ENCODE measurements at places on chromosomes 16 and 17.

DNA sequence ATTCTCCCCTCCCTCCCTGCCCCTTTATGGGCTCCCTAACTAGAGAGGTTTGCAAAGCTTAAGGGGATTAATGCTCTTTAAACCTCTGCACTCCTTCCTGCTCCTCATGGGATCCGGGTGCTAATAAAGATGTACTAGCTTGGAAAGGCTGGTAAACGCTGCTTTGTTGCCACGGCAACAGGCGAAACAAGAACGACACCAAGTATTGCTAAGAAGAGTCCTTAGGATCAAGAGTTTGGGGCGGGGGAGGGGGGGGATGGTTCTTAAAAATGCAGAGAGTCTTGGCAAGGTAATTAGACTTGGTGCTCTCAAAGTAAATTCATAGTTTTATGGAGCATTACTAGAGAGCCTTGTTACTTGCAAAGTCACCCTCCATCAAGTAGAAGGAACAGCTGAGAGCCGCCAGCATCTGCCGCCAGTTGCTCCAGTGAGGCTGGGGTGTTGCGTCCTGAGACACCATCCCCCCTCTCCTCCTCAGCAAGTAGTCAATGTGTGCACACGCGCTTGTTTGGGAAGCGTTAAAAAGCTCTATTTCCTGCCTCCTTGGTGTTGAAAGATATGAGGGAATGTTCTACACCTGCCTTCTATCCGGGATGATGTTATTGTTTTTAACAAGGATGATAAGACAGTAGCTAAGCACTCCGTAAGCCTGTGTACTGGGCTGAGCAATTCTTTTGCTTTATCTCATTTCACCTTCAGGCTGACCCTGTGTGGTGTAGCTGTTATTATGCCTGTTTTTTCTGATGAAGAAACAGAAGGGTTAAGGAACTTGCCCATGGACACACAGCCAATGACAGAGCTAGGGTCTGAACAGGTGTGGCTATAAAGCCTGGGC lies 190.9 kb downstream of the CCDC182 start:
- no peak overlapping the region for H3K4me3 ChIP-seq
- no peak for DNase-seq
- H3K27me3 ChIP-seq = peaks cover 2% of the 10 kb centered on the region
- peaks cover 59% of the 10 kb centered on the region for H3K4me1 ChIP-seq
- H3K36me3 ChIP-seq = no peaks in the 10 kb centered on the region

GRCh38 chr17:37527249-37527851 lies 37.7 kb downstream of the DUSP14 start:
- peaks cover 24% of the 10 kb centered on the region for H3K36me3 ChIP-seq
- H3K4me3 ChIP-seq = no peak overlapping the region
- no peak overlapping the region for H3K27ac ChIP-seq
- no peak for DNase-seq

GRCh38 chr16:81810894-81811538 lies 31.9 kb downstream of the PLCG2 start:
- H3K27me3 ChIP-seq = no peaks in the 10 kb centered on the region
- peaks cover 3% of the 10 kb centered on the region for H3K4me1 ChIP-seq
- no peak for DNase-seq
- H3K27ac ChIP-seq = no peak overlapping the region
- no peaks in the 10 kb centered on the region for H3K36me3 ChIP-seq

GRCh38 chr16:75854152-75854551 lies 127.9 kb upstream of the CPHXL start:
- no peak overlapping the region for H3K27ac ChIP-seq
- H3K4me3 ChIP-seq = no peak overlapping the region
- no peak for DNase-seq
- no peaks in the 10 kb centered on the region for H3K36me3 ChIP-seq
- peaks cover 12% of the 10 kb centered on the region for H3K4me1 ChIP-seq
- peaks cover under 1% of the 10 kb centered on the region for H3K27me3 ChIP-seq

GRCh38 chr17:71251276-71251675 lies 869.5 kb upstream of the SOX9 start:
- H3K27ac ChIP-seq = no peak overlapping the region
- H3K4me3 ChIP-seq = no peak overlapping the region
- DNase-seq = no peak
- H3K36me3 ChIP-seq = no peaks in the 10 kb centered on the region

- H3K4me1 ChIP-seq = no peaks in the 10 kb centered on the region
- no peak overlapping the region for H3K4me3 ChIP-seq
- peaks cover 61% of the 10 kb centered on the region for H3K36me3 ChIP-seq
- H3K27ac ChIP-seq = no peak overlapping the region
Observed at GRCh38 chr16:74455213-74455612, 33.9 kb upstream of the CLEC18B start.

GRCh38 chr16:70614208-70614951 lies 32.0 kb upstream of the IL34 start:
- DNase-seq = no peak
- H3K27me3 ChIP-seq = peaks cover 15% of the 10 kb centered on the region
- no peaks in the 10 kb centered on the region for H3K36me3 ChIP-seq

GRCh38 chr16:47309581-47310312 lies 151.1 kb downstream of the ITFG1 start:
- DNase-seq = no peak
- no peaks in the 10 kb centered on the region for H3K4me1 ChIP-seq
- peaks cover 7% of the 10 kb centered on the region for H3K36me3 ChIP-seq
- H3K4me3 ChIP-seq = no peak overlapping the region
- H3K27me3 ChIP-seq = no peaks in the 10 kb centered on the region

DNA sequence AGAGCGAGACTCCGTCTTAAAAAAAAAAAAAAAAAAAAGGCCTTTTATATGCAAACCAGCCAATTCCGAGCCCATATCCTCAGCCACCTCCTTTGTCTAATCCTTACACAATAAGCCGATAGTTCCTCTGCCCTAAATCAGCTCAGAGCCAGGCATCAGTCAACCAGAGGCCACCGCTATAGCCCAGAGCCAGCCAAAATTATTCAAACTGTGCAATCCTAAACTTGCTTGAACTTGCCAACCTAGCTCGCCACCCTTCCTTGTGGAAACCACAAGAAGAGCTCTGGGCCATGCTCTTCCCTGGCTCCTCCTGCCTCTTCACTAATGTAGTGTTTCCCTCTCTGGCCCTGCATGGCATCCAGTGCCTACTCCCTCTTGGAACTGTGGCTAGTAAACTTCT lies 17.7 kb downstream of the ITGAL start:
- DNase-seq = no peak
- no peak overlapping the region for H3K27ac ChIP-seq
- peaks cover 3% of the 10 kb centered on the region for H3K4me1 ChIP-seq
- peaks cover 9% of the 10 kb centered on the region for H3K27me3 ChIP-seq
- H3K4me3 ChIP-seq = no peak overlapping the region
- no peaks in the 10 kb centered on the region for H3K36me3 ChIP-seq

- no peaks in the 10 kb centered on the region for H3K4me1 ChIP-seq
- no peaks in the 10 kb centered on the region for H3K36me3 ChIP-seq
- no peaks in the 10 kb centered on the region for H3K27me3 ChIP-seq
- no peak overlapping the region for H3K4me3 ChIP-seq
- no peak for DNase-seq
Observed at GRCh38 chr16:49078104-49078503, 203.5 kb downstream of the CBLN1 start.

GRCh38 chr16:2008631-2009163 lies 924 bp downstream of the ZNF598 start:
- peak overlapping the region; percentile 92 for H3K27ac ChIP-seq
- DNase-seq = no peak
- no peaks in the 10 kb centered on the region for H3K36me3 ChIP-seq
- no peaks in the 10 kb centered on the region for H3K27me3 ChIP-seq
- peak overlapping the region; percentile 67 for H3K4me3 ChIP-seq

- no peak overlapping the region for H3K4me3 ChIP-seq
- H3K27ac ChIP-seq = no peak overlapping the region
- peaks cover 6% of the 10 kb centered on the region for H3K4me1 ChIP-seq
- peaks cover 8% of the 10 kb centered on the region for H3K36me3 ChIP-seq
- H3K27me3 ChIP-seq = no peaks in the 10 kb centered on the region
- no peak for DNase-seq
Observed at GRCh38 chr16:87840271-87840978, 28.9 kb downstream of the SLC7A5 start.

- no peak overlapping the region for H3K4me3 ChIP-seq
- no peaks in the 10 kb centered on the region for H3K27me3 ChIP-seq
- peaks cover 12% of the 10 kb centered on the region for H3K4me1 ChIP-seq
- peaks cover 2% of the 10 kb centered on the region for H3K36me3 ChIP-seq
- H3K27ac ChIP-seq = no peak overlapping the region
Observed at GRCh38 chr16:8718851-8719680, 44.6 kb downstream of the ABAT start.

DNA sequence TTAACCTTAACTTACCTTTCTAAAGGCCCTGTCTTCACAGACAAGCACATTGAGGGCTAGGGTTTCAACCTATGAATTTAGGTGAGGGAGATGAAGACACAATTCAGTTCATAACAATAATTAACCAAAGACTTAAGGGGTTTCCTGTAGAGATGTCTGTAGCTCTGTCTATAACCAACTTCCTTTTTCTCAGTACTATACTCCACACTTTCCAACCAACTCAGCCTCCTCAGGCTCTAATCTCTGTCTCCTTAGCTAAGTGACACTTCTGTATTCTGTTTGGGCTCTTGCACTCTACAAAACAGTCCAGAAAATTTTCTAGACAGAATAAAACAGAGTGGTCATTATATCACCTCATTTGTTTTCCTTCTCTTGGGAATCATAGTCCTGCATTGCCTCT lies 25.8 kb downstream of the CAPNS2 start:
- no peaks in the 10 kb centered on the region for H3K36me3 ChIP-seq
- peaks cover 8% of the 10 kb centered on the region for H3K4me1 ChIP-seq
- no peak overlapping the region for H3K4me3 ChIP-seq
- H3K27ac ChIP-seq = no peak overlapping the region
- no peak for DNase-seq
- peaks cover 2% of the 10 kb centered on the region for H3K27me3 ChIP-seq

GRCh38 chr17:45008216-45008615 lies 40.1 kb upstream of the C1QL1 start:
- no peaks in the 10 kb centered on the region for H3K36me3 ChIP-seq
- no peak overlapping the region for H3K4me3 ChIP-seq
- peaks cover 24% of the 10 kb centered on the region for H3K4me1 ChIP-seq
- no peak for DNase-seq
- H3K27me3 ChIP-seq = peaks cover 13% of the 10 kb centered on the region

DNA sequence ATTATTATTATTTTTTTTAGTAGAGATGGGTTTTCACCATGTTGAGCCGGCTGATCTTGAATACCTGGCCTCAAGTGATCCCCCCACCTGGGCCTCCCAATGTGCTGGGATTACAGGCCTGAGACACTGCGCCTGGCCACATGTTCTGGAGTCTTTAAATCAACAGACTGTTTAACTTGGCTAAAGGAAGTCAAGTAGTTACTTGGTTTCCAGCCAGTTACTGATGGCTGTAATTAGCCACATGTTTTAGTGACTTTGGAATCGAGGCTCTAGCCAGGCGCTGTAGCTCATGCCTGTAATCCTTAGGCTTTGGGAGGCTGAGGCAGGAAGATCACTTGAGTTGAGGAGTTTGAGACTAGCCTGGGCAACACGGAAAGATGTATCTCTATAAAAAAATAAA lies 699.2 kb upstream of the RBFOX1 start:
- H3K36me3 ChIP-seq = no peaks in the 10 kb centered on the region
- H3K4me1 ChIP-seq = no peaks in the 10 kb centered on the region
- H3K27me3 ChIP-seq = no peaks in the 10 kb centered on the region
- no peak for DNase-seq
- no peak overlapping the region for H3K27ac ChIP-seq
- no peak overlapping the region for H3K4me3 ChIP-seq

DNA sequence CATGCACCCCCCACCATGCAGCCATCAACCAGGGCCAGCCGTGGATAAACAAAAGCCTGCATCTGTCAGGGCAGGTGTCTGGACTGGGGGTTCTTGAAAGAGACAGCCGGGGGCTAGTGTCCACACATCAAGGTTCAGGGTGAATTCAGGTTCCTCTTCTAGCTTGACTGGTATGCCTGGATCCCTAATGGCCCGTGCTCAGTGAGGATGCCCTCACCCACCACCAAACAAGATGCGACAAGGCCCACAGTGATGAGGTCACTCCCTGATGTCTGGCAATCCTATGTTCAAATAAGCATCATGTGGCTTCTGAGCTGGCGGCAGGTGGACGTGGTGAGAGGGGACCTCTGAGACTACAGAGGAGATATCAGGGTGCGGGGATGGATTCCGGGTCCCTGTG lies 64.6 kb downstream of the GOSR1 start:
- H3K36me3 ChIP-seq = no peaks in the 10 kb centered on the region
- DNase-seq = no peak
- H3K4me3 ChIP-seq = no peak overlapping the region
- no peak overlapping the region for H3K27ac ChIP-seq
- H3K27me3 ChIP-seq = no peaks in the 10 kb centered on the region
- H3K4me1 ChIP-seq = peaks cover 5% of the 10 kb centered on the region

DNA sequence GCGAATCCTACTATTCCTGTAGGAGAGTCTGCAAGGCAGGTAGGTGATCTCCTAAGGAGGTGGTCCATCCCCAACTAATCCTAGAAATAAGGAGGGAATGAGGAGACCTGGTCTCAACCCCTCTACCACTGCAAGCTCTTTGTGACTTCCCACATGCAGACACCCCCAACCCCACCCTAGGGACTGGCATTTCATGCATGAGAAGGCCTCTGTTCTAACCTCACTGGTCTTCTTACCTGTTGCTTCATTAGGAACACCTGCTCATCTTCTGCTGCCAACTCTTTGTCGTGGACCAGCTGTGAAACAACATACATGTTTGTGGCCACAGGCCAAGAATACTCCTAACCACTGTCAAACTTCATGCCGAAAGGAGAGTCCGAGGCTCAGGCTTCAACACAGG lies 22.6 kb downstream of the DYNC1LI2 start:
- peaks cover 52% of the 10 kb centered on the region for H3K36me3 ChIP-seq
- no peak overlapping the region for H3K27ac ChIP-seq
- no peaks in the 10 kb centered on the region for H3K4me1 ChIP-seq
- H3K27me3 ChIP-seq = no peaks in the 10 kb centered on the region
- no peak overlapping the region for H3K4me3 ChIP-seq
- DNase-seq = no peak

GRCh38 chr16:31493506-31494125 lies 10.7 kb downstream of the SLC5A2 start:
- DNase-seq = no peak
- H3K4me3 ChIP-seq = no peak overlapping the region
- peaks cover 36% of the 10 kb centered on the region for H3K36me3 ChIP-seq
- peaks cover 9% of the 10 kb centered on the region for H3K27me3 ChIP-seq
